ENCODE measurements at places on chromosomes 7 and 10. TPM values are rescaled to one million over a fixed set of nuclear protein-coding genes. Genes with fewer than 3 reads are reported as not detected.

DNA sequence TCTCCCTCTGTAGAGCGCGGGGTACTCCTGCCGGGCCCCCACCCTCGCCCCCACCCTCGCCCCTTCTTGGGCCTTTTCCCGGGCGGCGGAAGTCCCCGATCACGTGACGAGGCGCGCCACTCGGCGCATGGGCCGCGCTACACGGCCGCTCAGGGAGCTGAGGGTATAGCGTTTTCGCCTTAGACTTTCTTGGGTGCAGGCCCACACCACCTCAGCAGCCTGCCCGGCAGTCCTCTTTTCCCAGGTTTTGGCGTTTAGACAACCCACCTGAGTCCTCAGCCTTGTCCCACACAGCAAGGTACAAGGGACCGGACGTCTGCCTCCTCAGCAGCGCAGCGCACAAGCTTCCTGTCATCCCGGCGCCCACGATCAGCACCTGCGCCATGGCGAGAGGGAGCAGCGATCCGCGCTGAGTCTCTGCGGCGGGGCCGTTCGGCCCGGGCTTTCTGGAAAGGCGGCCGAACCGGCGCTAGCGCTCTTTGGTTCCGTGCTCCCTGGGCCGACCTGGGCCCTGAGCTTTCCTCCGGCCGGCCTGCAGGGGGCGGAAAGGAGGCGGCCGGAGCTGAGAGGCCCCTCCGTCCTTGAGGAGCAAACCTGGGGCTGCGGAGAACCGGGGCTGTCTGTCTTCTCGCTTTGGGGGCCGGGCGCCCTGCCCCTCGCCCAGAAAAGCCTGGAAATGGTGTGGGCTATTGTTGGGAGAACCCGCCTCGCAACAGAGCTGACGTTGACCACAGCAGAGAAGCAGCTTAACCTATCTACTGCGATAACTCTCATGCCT, at the start of gene RNLS:
Gene RNLS (minus strand): TSS at position 513 of the 778 bp plus-strand sequence.
- H3K27ac ChIP-seq, result peak within 1 kb of the TSS; percentile 94
- peaks cover 3% of the 10 kb centered on the region for H3K4me1 ChIP-seq
- no peaks in the 10 kb centered on the region for H3K36me3 ChIP-seq
- peak; percentile 79 for DNase-seq

- no peaks in the 10 kb centered on the region for H3K36me3 ChIP-seq
- H3K27me3 ChIP-seq, result no peaks in the 10 kb centered on the region
- H3K27ac ChIP-seq, result no peak overlapping the region
- no peak overlapping the region for H3K4me3 ChIP-seq
- DNase-seq, result no peak
Observed at GRCh38 chr10:84317174-84317573, 11.2 kb upstream of the CCSER2 start.

- DNase-seq, result peak; percentile 33
- H3K36me3 ChIP-seq, result no peaks in the 10 kb centered on the region
- H3K4me1 ChIP-seq, result no peaks in the 10 kb centered on the region
- no peak overlapping the region for H3K27ac ChIP-seq
Observed at GRCh38 chr7:32761451-32762205, 129.9 kb downstream of the KBTBD2 start.

PNLIPRP2 gene
- not detected for total RNA-seq

RTKN2 gene
- total RNA-seq, result 0.49 TPM

SYPL1 gene
- total RNA-seq, result 125 TPM

VWDE gene
- total RNA-seq, result 10.7 TPM

SEMA3C gene
- 24.0 TPM for total RNA-seq

VSTM4 gene
- total RNA-seq, result 109 TPM

FZD1 gene
- 66.4 TPM for total RNA-seq
